BE2C (cell line): ENCODE measurements at places on chromosomes 12 and 14.

DNA sequence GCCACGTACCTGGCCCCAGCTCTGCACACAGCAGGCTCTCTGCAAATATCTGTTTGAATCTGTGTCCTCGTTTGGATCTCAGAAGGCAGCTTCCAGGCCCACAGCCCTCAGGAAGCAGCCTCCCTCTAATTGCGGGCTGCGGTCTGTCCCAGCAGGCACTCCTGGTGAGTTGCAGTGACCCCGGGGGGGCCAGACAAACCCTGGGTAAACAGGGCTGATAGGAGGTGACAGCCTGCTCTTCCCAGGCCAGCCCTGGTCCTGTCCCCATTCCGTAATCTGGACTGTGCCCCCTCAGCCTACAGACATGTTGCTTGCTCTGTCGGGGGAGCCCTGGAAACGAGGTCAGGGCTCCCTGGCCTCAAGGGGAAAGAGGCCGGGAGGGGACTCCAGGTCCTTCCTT, 2.0 kb downstream of the FOXN4 start:
- peak; percentile 50 for DNase-seq

GRCh38 chr12:6083601-6084000, 40.9 kb downstream of the VWF start:
- DNase-seq = peak; percentile 4

- DNase-seq = no peak
These were observed 61.4 kb downstream of the HMGA2 start for GRCh38 chr12:65885716-65886115.

- peak; percentile 36 for DNase-seq
These were observed 9.2 kb downstream of the MLH3 start for GRCh38 chr14:75042035-75042434.

- no peak for DNase-seq
These were observed 30.7 kb downstream of the P2RX4 start for GRCh38 chr12:121240484-121241101.

GRCh38 chr14:80927083-80927989, 14.2 kb downstream of the CEP128 start:
- DNase-seq = no peak

GRCh38 chr14:104130974-104131651, 7.3 kb upstream of the KIF26A start:
- peak; percentile 83 for DNase-seq

DNA sequence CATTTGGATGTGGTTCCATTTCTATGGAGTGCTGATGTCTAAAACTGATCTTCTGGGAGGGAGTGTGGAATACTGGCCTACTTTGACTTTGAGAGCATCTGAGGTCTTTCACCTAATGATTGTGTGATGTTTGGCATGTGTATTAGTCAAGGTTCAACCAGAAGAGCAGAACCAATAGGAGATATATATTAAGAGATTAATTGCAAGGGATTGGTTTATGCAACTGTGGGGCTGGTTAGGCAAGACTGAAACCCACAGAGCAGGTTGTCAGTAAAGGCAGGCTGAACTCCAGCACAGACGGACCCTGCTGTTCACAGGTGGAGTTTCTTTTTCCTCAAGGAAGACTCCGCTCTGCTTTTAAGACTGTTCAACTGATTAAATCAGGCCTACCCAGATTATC, 11.6 kb downstream of the BMAL2 start:
- DNase-seq = no peak

GRCh38 chr12:80648881-80649280, 58.6 kb upstream of the MYF6 start:
- DNase-seq = no peak

- DNase-seq = no peak
These were observed 12.3 kb downstream of the CCDC88C start for GRCh38 chr14:91405241-91405721.

GRCh38 chr12:3888659-3889058, 15.5 kb upstream of the PARP11 start:
- DNase-seq = no peak

DNA sequence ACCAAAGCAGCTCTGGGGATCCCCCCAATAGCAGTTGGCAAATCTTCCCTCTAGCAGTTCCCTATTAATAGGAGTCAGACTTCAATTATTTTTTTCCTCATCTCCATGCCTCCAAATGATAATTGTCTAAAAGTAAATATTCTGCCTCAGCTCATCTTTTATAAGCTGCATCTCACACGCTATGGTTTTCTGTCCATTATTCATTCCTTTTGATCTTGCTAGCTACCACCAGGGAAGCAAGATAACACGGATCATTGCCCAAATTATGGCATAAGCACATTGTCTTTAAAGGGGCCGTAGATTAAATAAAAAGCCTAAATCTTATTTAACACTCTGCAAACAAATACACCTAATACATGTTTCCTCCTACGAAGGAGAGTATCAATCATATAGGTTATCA, 670.8 kb upstream of the FLRT2 start:
- no peak for DNase-seq

- DNase-seq = no peak
These were observed 14.3 kb downstream of the SCARB1 start for GRCh38 chr12:124849382-124849781.

DNA sequence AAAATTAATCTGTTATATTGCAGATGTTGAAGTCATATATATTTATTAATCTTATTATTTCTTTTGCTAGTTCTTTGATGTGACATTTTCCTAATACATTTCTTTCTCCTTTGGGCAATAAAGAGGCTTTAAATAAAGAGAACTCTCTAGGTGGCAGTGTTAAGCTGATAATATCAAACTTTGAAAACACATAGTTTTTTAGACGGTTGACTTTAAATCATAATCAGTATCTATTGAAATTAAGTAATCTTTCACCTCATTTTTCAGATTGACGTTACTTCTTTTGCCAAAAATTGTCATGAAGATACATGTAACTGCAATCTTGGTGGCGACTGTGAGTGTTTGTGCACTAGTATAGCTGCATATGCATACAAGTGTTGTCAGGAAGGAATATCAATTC, 130.8 kb upstream of the PTPRQ start:
- no peak for DNase-seq

GRCh38 chr14:104852280-104852663, 12.8 kb upstream of the CEP170B start:
- no peak for DNase-seq

GRCh38 chr12:52356031-52356761, 11.1 kb downstream of the KRT85 start:
- DNase-seq = no peak

- DNase-seq = peak; percentile 88
These were observed 95.6 kb downstream of the GAS2L3 start for GRCh38 chr12:100668945-100669536.

DNA sequence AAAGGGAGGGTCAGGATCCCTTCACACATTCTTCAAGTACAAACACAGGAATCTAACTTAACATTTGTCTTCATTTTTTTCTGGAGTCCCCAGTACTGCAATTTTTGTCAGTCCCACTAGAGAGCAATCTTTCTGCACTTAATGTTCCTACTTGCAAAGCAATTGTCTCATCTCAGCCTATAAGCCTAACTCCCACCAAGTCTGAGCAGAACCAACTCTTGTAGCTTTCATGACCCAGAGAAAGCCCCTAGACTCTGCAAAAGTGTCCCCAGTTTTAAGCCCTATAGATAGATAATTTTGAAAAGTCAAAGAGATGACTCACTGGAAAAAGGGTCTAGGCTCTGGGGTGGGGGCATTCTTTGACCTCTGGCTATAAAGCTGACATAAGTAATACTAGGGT, 1.8 kb upstream of the ZBTB39 start:
- no peak for DNase-seq

DNA sequence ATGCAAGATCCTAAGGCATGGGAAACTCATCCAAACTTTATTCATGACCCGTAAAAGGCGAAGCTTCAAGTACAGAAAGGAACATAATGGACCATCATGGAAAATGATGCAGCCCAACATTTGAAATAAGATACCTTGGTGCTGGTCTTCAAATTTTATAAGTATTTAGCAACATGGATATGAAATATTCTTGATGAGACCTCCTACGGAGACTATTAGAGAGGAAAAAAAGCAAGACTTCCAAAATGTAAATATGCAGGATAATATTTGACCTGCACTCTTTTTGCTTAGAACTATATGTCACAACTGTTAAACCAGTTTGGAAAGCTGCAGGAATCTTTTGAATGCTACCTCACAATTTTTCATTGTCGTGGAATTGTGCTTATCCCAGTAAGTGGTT, 168.8 kb upstream of the ARID2 start:
- no peak for DNase-seq

- no peak for DNase-seq
These were observed 467.4 kb upstream of the FOXG1 start for GRCh38 chr14:28299227-28299626.

- no peak for DNase-seq
These were observed 235.5 kb downstream of the PAWR start for GRCh38 chr12:79455286-79455685.

DNA sequence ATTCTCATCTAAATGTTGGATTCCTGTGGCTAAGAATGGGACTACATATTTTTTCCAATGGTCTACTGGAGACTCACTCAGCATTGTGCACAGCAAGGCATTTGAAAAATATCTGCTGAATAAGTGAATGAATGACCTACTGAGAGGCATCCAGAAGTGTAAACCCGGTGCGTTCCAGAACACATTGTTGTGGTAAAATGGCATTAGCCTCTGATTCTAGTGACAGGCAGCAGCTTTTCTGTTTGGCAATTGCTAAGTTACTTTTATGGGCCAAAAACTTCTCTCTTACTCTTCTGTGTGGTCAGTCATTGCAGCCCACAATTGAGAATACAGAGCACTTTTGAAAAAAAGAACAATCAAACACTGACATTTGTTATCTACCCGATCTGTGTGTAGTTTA, 36.5 kb downstream of the WIF1 start:
- DNase-seq = no peak

DNA sequence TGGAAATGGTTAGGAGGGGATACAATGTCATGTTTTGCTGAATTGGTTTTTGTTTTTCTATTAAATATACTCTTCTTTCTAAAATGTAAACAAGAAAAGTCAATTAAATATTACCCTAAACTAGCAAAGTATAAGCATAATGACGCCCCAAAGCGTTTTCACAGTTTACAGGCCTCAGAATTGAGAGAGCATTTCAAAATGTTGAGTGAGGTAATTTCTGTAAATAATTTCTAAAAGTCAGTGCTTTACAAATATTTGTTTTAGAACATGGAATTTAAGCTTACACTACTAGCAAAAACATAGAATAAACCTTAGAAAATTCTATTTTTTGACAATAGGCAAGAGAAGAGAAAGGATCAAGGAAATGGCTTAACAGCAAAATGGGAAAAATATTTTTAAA, 958.4 kb upstream of the USP15 start:
- DNase-seq = no peak

- DNase-seq = no peak
These were observed 209.7 kb downstream of the SLC41A2 start for GRCh38 chr12:104748356-104748755.

GRCh38 chr12:7042842-7043241, 17.7 kb upstream of the C1S start:
- no peak for DNase-seq

DNA sequence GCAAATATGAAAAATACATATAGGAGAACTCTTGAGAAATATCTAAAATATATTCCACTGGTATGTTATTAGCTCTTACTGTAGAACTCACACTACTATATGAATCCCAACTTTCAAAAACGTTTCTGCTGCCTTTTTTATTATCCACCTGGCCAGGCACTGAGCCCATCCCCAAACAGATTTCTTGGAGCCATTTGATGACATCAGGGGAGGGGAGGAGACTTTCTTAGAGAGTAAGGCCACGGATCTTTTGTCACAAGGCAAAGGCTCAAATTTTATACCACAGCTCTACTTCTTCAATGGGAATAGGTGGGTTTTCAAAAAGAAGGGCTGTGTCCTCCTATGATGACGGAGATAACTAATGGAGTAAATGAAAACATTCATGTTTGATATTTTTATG, 83.0 kb downstream of the SLC25A21 start:
- DNase-seq = no peak

- DNase-seq = no peak
These were observed 42.4 kb upstream of the CLMN start for GRCh38 chr14:95362138-95362494.

GRCh38 chr12:19657118-19657731, 217.9 kb downstream of the AEBP2 start:
- no peak for DNase-seq

DNA sequence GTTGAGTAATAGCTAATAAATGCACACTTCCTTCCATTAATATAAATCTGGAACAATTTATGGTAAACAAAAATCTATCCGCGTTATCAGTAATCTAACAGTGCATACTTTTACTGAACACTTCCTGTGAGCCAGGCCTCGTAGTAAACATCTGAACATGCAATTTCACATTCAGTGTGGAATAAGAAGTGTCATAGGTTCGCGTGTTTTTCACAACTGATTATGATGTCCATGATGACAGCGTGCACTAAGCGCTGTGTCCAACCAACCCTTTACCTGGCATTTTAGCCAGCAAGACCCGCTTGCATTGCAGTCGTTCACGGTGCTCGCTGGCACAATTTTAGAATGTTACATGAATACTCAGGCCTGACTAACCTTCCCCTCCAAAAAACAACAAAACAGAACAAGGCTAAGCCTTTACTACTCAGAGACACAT, 2.1 kb downstream of the PNMA1 start:
- no peak for DNase-seq

DNA sequence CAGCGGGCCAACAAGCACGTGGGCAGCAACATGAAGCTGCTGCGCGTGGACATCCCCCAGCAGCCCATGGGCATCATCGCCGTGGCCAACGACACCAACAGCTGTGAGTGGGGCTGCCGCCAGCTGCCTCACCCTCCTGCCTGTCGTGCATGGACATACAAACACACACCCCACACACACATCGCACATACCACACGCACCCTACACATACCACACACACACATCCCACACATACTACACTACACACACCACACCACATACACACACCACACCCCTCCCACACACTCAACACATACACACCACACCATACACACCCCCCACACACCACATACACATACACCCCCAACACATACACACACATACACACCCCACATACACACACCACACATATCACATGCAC, 25.2 kb upstream of the NXPH4 start:
- no peak for DNase-seq

- DNase-seq = no peak
These were observed 27.5 kb downstream of the BCAT1 start for GRCh38 chr12:24921251-24922038.

DNA sequence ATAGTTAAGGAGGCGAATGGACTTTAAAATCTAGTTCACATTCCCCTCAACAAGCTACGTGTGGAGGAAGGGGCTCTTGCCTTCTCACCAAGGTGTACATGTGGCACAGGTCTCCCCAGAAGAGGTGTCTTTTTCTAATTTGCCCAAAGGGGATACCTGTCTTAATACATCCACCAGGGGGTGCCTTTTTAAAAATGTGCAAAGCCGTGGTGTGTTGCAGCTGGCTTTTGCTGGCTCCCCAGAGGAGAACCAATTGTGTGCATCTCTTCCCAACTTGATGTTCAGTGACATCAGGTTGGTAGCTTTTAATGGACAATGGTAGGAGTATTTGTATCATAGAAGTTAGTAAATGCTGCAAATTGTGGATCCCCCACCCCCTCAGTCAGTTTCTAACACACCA, 33.8 kb downstream of the CREBL2 start:
- DNase-seq = peak; percentile 17
